Activated CD8-positive, alpha-beta memory T cell treated with anti-CD3 and anti-CD28 coated beads for 1 hour (primary cell): ENCODE measurements at places on chromosomes 12 and 14.

DNA sequence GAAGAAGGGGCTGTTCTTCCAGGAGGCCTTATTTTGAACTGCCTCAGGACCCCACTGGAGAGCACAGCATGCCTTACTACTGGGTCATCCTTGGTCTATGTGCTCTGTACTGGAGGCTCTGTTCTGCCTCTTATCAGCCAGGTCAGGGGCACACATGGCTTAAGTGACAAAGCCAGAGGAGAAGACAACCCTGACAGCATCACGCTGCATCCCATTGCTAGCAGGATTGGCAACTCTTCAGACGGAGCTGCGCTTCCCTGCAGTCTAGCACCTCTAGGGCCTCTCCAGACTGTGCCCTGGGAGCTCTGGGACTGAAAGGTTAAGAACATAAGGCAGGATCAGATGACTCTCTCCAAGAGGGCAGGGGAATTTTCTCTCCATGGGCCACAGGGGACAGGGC lies 17.3 kb upstream of the TIGAR start:
- DNase-seq: no peak

GRCh38 chr14:61591862-61592261 lies 103.5 kb upstream of the HIF1A start:
- DNase-seq: no peak

DNA sequence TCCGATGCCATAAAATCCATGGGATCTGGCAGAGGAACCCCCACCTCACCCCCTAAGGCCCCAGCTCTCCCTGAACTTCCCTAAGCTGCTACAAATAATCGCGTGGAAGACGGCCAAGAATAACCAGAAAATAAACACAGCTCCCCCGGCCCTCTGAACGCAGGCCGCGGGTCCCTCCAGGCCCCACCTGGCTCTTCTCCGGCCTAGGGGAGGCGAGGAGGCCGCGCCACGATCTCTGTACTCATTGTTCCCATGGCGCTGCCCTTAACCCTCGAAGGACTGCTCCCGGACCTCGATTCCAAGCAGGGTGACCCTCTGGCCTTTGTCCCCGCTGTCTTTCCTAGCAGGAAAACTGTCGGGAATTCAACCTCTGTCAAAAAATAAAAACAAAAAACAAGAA lies 33.9 kb upstream of the TBX5 start:
- no peak for DNase-seq

DNA sequence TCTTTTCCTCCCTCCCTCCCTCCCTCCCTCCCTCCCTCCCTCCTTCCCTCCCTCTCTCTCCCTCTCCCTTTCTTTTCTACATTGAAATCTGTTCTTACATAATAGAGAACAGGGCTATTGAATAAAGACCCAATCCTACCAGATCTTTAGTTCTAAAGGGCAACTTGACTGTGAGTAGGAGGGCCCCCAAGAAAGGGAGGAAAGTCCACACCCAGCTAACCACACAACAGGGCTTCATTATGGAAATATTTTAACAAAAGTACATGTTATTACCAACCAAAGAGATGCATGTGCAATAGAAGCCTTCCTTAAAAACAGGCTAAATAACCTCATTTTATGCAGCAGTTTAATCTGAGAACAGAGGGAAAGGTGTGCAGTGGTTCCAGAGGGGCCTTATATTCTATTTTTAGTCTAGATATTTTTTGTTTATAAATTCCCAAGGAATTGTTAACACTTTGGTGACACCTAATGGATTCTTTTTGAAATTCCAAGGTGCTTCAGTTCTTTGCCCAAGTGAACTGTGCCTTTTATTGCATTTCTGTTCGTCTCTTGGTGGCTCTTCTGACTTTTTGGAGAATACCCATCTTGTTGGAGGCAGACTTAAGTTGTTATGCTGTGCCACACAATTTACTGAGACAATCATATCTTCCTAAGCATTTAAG lies 63.0 kb downstream of the GNS start:
- DNase-seq: no peak

DNA sequence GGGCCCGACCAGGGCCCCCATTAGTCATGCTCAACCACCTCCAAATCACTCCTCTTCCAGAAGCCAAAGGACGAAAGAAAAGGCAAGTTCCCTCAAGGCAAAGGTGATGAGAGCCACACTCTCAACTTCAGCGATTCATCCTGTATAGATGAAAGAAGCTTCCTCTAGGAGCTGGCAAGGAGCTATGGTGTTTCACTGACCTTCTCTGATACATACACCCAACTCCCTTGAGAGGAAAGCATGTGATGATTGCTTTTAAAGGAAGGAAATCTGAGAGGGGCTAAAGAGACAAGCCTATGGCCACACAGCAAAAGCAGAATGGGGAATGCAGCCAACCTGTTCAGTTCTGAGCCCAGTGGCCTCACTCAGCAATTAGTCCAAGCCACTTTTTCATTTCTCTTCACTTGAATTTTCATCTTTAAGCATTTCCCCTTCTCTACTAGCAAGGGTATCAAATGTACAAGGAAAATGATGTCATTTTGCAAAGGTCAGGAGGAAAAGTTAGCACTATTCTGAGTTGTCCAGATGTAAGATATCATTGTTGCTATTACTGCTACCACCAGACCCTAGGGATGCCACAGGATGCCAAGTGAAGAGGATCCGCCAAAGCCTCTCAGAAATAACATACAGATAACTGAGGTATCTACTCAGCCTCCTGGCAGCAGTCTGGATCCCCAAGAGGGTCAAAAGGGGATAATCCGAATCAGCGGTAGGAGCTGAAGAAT lies 82.5 kb downstream of the MAP3K9 start:
- no peak for DNase-seq
